SHP77 (cell line): ENCODE measurements at places on chromosomes 3 and 15.
A peak's percentile ranks its signal among the peaks of the same experiment; 100 is the strongest.

- no peak for DNase-seq
These were observed 27.0 kb upstream of the CAPN3 start for GRCh38 chr15:42332331-42332730.

DNA sequence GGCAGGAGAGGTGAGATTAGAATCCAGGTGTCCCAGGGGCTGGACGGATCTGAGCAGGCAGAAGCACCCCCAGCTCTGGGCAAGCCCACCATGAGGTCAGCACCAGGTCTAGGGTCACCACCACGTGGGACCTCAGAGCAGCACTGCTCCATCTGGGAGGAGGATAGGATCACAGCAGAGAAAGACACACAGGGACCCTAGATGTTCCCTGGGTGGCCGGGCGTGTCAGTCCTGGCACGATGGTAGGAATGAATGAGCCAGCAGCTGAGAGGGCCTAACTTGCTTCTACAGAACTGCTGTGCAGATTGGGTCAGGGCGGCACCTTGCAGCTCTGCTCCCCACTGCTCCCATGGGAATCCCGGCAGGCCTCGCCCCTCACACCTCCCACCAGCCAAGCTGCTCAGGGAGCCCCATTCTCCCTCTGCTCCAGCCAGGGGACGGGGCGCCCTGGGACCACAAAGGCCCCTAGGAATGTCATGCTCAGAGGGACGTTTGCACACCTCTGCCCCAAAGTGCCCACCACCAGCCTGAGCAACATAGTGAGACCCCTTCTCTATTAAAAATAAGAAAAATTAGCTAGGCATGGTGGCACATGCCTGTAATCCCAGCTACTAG lies 66.3 kb downstream of the ZNF445 start:
- no peak for DNase-seq

DNA sequence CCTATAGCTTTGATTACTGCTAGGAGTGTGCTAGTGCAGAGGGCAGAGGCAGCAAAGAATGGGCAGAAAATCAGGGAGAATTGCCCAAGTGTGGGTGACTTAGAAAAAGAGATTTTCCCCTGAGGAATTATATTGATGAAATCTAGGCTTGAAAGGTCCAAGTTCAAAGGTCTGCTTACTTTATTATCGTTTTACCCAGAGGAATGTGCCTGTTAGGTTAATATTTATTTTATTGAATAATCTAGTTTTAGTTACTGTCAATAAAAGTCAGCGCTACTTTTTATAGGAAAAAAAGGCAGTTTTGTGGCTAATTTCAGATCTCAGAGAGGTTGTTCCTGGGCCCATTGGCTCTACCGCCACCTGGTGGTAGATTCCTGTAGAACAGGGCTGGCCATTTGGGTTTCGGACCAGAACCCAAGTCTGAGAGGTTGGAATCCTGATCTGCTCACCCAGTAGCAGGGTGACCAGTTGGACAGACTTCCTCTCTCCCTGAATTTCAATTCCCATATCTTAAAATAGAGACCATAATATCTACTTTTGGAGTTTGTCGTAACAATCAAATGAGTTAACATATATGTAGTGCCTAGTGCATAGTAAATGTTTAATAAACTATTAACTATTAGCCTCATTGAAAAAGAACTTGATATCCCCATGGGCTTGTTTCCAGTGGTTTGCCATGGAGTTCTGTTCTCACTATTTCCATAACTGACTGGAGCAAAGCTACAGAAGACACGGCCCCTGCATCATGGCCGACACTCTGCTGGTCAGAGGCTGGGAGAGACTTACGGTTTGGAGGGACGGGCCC lies 62.7 kb upstream of the ZNF148 start:
- DNase-seq = no peak

DNA sequence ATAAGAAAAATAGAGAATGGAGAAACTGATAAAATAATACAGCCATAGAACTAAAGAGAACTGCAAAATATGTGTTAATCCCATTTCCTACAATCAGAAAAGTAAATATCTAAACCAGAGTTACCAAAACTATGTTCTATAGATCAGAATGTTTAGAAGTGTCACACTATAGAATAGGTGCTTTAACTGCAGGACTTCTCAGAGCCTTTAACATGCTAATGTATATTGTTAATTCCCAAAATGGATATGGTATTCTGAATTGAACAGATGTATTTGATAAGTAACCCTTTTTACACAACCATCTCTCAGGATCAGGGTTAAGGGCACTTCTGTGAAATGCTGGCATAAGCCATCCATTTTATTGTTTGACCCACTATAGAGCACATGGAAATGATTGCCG lies 200.3 kb downstream of the SHOX2 start:
- no peak for DNase-seq

DNA sequence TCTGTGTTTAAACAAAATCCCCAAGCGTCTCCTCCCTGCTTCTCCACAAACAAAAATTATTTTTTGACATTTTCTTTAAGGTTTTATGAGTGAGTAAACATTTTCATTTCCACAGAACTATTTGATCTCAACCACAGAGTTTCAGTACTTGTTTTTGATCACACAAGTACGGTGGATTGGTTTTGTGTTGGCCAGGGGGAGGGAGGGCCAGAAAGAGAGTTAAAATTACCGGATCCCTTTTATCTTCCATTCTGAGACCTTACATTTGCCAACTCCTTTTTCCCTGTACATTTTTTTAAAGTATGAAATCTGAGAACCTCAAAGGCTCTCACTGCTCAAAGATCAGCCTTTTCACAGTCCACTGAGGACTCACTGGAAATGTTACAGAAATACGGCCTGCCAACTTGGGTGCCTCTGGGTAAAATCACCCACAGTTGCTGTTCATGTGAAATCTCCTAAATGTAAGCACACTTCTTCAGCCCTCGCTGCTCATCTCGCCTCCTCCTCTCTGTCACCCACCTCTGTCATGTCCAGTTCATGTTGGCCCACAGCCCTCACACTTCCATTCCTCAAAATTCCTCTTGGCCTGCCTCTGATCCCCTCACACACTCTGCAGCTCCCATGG lies 1.7 kb downstream of the HOMER2 start:
- DNase-seq = no peak

DNA sequence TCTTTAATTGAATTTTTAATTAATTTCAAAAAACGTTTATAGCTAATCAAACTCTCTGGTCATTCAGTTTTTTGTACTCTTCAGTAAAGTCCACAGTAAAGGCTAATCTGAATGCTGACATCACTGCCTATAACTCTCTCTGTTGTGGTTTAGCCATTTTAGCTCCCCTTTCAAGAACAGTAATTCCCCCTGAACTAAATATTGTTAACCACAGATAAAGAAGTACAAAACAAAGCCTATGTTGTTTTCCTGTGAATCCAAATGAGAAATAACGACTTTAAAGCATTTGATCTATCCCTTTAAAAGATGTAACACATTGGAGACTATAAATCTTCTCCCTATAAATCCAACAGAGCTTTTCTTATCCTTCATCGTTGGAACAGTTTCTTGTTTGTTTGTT lies 94.2 kb downstream of the ZBTB20 start:
- DNase-seq = no peak

DNA sequence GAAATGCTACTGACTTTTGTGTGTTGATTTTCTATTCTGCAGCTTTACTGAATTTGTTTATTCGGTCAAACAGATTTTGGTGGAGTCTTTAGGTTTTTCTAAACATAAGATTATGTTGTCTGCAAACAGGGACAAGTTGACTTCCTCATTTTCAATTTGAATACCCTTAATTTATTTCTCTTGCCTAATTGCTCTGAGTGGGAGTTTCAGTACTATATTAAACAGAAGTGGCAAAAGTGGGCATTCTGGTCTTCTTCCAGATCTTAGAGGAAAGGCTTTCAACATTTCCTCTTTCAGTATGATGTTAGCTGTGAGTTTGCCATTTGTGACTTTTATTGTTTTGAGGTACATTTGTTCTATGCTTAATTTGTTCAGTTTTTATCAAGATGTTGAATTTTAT lies 268.5 kb downstream of the WNT5A start:
- no peak for DNase-seq

DNA sequence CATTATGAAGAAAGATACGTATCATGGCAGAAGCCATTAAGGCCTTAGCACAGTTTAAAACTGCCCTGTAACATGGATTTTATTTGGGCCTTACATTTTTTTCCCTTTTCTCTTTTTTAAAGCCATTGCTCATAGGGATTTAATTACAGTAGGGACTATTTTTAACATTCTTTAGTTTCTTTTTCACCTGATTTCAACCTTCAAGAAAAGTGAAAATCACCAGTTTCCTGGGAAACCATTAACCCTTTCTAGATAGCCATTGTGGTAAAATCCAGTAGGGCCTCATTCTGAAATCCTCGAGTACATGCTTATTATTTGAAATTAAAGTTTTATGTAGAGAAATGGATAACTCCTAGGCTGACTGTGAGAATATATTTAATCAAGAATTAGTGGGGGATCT lies 3.1 kb downstream of the SPRED1 start:
- DNase-seq = no peak

- no peak for DNase-seq
These were observed 38.6 kb upstream of the APH1B start for GRCh38 chr15:63238796-63239195.

DNA sequence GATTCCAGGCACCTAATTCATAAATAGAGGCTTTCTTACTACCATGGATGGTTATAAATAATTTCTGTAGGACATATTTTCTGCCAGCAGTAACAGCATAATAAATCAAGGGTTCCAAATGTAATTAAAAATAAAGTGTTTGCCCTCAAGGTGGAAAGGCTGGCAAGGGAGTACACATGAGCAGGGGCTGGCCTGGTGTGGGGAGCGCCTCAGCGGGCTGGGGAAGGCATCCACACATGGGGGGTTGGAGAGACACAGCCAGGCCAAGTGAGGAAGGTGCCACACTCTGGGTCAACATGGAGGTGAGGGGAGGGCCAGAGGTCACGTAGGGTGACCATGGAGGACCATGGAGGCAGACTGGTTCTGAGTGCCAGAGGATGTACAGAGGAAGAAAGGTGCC lies 65.8 kb upstream of the OCA2 start:
- DNase-seq = no peak

- DNase-seq = no peak
These were observed 108.8 kb downstream of the STAC start for GRCh38 chr3:36489101-36489500.

DNA sequence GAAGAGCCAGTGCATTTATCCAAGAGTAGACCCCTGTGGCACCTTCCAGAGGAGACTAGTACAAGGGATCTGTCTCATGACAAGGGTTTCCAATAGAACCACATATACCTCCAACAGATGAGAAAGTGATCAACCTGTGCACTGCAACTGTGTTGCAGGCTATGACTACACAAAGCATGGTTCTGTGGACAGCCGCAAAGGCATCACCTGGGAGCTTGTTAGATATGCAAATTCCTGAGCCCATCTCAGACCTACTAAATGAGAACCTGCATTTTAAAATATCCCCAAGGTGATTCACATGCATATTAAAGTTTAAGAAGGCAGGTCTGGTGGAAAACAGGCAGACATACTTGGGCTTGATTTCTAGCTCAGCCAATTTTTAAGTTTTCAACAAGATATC lies 368.7 kb downstream of the FOXP1 start:
- DNase-seq = no peak

DNA sequence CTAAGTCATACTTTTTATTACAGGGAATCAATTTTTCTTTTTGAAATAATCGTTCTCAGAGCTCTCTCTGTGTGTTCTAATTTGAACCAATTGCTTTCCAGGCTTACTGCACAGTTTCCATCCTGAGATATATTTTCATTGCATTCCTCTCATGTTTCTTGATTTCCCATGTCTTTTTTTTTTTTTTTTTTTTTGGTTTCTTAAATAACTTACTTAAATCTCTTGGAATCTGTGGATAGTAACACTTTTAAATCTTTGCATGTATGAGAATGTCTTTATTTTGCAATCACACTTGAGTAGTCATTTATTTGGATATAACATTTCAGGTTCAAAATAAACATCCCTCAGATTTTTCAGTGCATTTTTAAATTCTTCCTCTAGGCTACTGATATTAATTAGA lies 14.5 kb upstream of the ABTB1 start:
- DNase-seq = no peak

- DNase-seq = peak; percentile 90
These were observed at the start of gene FYCO1 for GRCh38 chr3:45995236-45996192. TSS of gene FYCO1 (minus strand) at chr3:45995824. CDS start at chr3:45984910, 10,914 bp downstream.

- no peak for DNase-seq
These were observed 749 bp downstream of the RSRC1 start for GRCh38 chr3:158110658-158111018.

- no peak for DNase-seq
These were observed 476.1 kb downstream of the EDEM1 start for GRCh38 chr3:5663601-5664000.

DNA sequence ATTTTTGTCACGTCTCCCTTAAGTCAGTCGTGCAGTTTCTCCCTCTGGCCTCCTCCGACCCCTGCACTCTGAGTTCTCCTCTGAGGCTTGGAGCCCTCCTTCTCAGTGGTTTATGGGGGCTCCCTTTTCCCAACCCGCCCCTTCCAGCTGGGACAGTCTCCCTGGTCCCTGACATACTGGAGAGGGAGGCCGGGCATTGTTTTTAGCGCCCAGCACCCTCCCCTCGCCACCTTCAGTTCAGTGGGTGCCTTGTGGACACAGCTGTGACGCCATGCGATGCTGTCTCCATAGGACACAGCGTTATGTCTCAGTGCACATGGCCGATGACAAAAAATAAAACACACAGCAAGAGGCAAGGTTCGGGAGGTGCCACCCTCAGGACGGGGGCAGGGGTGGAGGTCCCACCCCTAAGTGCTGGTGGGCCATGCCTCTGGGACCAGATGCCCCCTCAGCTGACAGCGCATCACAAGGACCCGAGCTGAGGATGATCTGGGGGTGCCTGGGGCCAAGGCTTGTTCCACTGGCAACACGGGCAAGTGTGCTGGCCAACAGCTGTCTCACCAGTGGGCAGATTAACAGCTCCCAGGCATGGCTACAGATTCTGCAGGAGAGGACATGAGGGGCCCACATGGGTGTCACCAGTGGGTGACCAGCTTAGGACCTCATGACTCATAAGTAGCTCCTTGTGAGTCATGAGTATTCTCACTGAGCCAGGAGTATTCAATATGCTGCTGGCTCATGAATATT lies 81.6 kb downstream of the PLXNA1 start:
- no peak for DNase-seq

DNA sequence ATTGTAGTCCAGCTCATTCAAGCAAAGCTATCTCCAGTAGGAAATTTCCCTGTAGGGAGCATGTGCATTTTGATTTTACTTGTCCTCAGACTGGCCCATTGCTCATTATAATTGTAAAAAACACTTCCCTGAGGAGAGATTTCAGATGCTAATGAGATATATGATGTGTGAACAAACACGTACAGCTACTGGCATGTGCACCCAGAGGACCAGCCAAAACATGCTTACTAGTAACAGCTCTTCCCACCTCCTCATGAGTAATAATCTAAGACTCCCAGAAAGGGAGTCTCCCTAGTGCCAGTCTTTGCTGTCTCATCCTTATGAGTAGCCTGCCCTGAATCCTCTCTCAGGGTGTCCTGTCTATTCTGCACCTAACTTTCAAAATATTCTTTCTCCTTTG lies 43.4 kb downstream of the FBXO22 start:
- no peak for DNase-seq

DNA sequence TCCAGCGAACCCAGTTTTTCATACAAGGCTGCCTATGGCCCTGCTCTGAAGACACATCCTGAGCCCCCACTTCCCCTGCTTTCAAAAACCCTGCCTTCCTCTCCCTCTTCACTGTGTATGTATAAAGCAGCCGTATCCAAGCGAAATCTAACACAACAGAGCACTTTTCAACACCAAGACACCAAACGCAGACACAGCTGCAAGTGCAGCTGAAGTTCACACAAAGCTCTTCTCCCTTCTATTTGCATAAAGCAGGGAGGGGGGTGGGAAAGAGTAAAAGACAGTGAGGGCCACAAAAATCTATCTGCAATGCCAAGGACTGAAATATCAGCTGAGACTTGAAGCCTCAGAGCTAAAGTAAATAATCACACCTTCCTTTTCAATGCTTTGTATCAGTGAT lies 35.1 kb upstream of the CSPG5 start:
- no peak for DNase-seq

- no peak for DNase-seq
These were observed 7.9 kb downstream of the CCDC71 start for GRCh38 chr3:49158103-49158709.
